Stimulated activated CD8-positive, alpha-beta memory T cell treated with anti-CD3 and anti-CD28 coated beads, Interleukin-15, amount 100 ng/mL, for 24 hours (primary cell): ENCODE measurements at places on chromosomes 7 and 10.

GRCh38 chr7:51129527-51130472 lies 186.8 kb downstream of the COBL start:
- no peak for DNase-seq

DNA sequence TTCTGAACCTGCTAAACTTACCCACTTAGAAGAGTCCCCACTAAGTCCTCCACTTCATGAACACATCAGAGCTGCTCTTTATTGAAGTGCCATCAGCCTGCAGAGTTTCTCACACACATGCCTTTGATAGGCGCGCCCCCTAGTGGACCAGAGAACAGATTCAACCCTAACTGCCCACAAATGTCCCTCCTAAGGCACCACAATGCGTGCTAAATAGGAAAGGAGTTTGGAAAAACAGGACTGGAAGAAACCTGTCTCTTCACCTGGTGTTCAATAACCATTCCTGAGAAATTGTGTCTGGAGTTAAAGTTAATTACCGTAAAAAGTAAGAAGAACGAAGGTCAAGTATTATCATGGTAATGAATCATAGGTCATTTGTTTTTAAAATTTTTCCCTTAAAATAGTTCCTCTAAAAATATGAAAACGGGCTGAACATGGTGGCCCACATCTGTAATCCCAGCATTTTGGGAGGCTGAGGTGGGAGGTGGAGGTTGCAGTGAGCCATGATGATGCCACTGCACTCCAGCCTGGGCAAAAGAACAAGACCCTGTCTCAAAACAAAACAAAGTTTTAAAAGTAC lies 249.7 kb downstream of the ELMO1 start:
- DNase-seq: peak; percentile 51

GRCh38 chr7:114175125-114175524 lies 239.5 kb upstream of the FOXP2 start:
- no peak for DNase-seq

DNA sequence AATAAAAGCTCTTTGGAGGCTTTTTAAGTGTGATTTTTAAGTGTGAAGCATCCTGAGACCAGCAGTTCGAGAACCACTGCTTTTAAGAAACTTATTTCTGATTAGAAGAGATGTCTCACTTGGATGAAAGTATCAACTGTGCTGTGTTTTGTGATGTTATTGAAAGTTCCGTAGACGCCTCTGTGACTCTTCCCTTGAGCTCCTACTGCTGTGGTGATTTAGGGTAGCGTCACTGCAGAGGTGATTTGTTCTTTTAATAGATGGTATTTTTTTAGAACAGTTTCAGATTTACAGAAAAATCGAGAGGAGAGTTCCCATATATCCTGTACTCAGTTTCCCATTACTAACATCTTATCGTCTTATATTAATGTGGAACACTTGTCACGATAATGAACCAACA lies 29.5 kb downstream of the FBH1 start:
- no peak for DNase-seq

- DNase-seq: no peak
Measured at GRCh38 chr10:22693371-22693784, 21.0 kb downstream of the PIP4K2A start.

DNA sequence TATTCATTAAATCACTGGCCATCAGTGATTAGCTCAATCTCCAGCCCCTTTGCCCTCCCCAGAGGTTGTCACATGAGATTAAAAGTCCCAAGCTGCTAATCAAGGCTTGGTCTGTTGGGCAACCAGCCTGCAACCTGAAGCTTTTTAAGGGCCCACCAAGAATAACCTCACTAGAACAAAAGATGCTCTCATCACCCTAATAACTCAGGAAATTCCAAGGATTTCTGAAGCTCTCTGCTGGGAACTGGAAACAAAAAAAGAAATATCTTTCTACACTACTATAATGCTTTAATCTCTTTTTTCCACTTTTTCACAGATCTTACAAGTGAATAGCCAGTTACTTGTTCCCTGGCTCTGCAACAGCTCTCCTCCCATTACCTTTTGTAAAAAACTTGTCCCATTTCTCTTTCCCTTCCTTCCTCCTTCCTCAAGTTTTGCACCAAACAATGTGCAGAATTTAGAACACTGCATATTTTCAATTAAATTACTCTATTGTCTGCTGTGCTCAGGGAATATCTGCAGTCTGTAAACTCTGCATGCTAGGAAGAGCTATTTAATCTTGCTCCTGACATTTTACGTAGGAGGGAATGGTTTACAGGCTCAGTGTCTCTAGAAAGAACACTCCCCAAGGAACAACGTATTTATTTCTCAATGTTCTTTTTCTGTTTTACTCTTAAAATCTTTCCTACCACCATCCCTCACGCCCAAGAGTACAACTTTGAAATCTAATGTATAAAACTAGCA lies 169.1 kb downstream of the IMMP2L start:
- DNase-seq: no peak

- DNase-seq: no peak
Measured at GRCh38 chr10:23001901-23002516, 74.2 kb downstream of the ARMC3 start.

DNA sequence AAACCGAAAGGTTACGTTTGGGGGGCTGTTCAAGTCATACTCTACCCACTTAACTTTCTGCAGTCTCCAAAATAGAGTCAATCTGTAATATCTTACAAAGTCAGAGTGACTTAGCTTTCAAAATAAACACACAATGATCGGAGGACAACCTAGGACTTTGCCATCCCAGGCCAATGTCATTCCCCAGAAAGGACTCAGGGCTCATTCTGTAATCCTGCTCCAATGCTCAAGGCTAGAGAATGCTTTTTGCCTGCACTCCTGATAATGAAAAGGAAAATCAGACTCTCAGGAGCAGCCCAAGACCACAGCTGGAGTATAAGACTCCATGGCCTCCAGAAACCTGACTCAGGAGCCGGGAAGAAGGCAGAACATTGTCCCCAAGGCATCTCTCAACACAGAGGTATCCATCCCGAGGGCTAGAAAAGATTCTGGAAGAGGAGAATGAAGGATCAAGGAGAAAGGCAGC lies 28.5 kb upstream of the ASCC1 start:
- DNase-seq: no peak

- DNase-seq: peak; percentile 25
Measured at GRCh38 chr7:55309040-55309991, 55.8 kb upstream of the LANCL2 start.

GRCh38 chr7:29274146-29275017 lies 79.8 kb downstream of the CHN2 start:
- DNase-seq: no peak

DNA sequence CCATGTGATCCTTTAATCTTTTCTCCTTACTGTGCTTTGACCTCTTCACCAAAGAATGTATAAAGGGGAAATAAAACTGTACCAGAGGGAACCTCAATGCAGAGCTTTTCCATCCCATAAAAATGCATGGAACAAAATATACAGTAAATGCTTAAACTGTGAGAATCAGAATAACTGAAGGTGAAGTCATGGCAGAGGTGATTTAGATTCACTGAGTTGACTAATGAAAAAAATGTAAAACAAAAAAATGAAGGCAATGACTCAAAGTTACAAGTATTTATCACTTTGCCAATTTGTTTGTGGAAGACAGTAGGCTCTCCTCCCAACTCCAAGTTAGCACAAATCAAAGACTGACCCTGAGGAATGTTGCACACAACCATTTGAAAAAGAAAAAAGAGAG lies 1331.6 kb upstream of the SORCS1 start:
- no peak for DNase-seq

- no peak for DNase-seq
Measured at GRCh38 chr7:158751199-158751598, 46.6 kb upstream of the NCAPG2 start.

DNA sequence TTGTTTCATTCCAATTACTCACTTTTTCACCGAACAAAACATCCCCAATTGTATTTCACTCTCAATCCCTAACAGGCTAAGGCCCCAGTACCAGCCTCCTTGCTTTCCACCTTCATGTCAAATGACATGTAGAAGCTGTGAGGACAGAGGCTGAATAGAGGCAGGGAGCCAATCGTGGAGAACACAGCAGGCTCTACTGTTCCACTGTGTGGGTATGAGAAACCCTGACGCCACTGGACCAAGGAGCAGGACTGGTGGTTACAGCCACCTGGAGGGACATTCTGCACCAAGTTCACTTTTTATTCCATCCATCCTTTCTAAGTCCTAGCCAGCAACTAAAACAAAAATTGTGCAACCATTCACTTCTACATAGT lies 502.8 kb downstream of the SORCS1 start:
- no peak for DNase-seq

DNA sequence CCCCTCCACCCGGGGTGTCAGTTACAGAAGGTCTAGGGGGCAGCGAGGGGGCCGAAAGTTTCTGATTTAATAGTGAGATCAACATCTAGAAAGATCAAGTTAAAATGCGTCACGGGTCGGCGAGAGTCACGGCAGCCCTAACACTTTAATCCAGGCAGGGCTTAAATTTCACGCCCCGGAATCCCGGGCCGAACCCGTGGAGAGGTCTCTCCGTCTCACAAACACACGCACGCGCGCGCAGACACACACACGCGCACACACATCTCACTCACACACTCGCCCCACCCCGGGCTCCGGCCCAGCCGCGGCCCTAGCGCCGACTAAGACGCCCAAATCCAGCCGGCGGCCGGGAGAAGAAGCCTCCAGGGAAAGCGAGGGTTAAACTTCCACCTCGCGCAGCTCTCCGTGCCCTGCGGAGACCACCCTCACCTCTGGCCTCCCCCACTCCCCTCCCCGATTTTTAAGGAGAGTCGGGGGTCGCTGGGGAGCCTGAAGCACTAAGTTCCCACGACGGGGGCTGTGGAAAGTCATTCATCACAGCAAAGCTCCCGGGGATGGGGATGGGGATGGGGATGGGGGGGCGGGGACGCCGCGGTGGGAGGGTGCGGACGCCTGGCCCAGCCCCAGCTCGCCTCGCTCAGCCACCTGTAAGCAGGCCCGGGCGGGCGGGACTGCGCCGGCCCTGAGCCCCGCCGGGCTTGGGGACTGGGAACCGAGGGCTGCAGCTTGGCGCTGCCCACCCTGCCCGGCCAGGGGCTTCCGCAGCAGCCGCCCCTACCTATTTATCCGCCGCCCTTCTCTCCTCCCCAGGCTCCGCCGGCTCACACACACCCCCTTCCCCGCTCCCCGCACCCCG lies 1.6 kb downstream of the PDGFA start:
- no peak for DNase-seq

- no peak for DNase-seq
Measured at GRCh38 chr10:31149835-31150512, 118.3 kb upstream of the ZNF438 start.

DNA sequence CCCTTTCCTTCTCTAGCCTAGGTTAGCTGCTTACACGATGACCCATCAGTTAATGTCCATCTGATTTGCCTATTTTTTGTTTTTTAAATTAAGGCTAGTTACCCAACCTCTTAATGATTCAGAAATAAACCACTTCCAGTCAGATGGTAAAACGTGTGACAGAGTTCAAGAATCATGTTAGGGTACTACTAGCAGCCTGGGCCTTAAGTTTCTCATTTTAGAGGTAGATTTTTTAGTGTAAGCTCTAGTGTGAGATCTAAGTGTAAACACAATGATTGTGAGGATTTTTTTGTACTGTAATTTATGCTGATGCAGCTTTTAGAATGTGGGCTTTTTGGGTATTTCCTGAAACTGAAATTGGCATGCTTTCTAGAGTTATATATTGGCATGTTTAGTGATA lies 130.0 kb downstream of the CDK14 start:
- no peak for DNase-seq

DNA sequence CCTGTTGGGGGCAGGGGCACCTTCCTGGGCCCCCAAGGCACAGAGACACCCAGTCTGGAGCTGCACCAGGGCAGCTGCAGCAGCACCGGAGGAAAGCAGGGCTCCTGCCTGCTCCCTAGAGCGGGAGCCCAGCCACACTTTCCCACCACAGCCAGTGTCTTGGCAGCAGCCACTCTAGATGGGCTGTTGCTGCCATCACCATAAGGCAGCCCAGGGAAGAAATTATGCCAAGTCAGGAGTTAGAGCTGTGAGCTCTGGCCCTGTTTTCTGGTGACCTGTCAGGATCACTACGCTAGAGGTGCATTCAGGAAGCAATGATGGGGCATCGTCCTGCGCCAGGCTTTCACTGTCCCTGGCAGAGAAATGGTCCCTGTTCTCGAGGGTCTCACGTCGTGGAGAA lies 38.0 kb upstream of the ZNRF2 start:
- no peak for DNase-seq

- DNase-seq: no peak
Measured at GRCh38 chr7:21238400-21239116, 189.3 kb upstream of the SP4 start.

DNA sequence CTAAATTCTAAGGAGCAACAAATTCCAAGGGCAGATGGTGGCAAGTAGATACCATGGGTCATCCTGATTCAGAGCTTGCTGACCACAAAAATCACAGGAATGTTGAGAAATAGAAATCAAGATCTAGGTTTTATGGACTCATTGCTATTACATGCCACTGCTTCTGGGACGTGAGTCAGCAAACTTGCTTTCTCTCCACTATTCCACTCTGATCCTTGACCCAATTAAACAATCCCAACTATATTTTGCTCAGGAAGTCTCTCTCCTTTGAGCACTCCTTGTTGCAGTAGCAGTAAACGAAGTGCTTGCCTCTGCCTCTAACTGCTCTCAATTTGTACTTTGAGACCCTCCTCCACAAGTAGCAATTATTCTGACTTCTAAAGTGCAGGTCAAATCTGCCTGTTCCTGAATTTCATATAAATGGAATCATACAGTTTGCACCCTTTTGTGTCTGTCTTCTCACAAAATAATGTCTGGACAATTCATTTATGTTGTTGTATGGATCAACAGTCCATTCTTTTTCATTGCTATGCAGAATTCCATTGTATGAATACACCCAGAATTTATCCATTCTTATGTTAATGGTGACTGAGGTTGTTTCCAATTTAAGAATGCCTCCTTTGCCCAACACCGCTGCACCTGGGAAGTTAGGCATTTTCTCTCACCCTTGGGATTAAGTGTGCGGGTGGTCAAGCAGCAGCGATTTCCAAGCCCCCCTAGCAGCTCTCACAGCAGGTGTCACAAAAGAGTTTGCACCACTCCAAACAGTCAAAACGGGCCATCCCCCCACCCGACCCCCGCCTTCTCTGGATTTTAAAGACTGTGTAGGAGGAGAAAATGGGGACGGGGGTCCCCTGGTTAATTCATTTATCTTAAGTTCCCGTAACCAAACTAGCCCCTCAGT lies 35.9 kb downstream of the ACSM6 start:
- no peak for DNase-seq

- no peak for DNase-seq
Measured at GRCh38 chr10:458421-458851, 231.0 kb downstream of the DIP2C start.

DNA sequence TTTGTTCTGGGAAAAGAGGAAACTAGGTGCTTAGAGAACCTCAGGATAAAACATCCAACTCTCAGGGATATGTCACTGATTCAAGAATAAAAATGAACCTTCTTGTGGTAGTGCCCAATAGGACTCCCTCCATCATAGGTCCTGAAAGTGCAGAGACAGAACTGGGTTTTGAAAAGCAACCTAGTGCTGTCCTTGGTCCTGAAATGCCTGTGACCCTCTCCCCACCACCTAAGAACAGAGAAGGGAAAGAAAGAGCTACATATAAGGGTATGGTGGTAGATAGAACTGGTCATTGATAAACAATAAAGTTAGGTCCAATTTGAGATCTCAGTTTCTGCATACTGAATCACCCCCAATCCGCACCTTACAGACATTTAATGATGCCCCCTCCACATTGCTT lies 953.3 kb downstream of the XPNPEP1 start:
- no peak for DNase-seq
